ENCODE measurements at places on chromosomes 2 and 18.

GRCh38 chr2:200687922-200688920, 102.4 kb downstream of the AOX1 start:
- no peak for DNase-seq

DNA sequence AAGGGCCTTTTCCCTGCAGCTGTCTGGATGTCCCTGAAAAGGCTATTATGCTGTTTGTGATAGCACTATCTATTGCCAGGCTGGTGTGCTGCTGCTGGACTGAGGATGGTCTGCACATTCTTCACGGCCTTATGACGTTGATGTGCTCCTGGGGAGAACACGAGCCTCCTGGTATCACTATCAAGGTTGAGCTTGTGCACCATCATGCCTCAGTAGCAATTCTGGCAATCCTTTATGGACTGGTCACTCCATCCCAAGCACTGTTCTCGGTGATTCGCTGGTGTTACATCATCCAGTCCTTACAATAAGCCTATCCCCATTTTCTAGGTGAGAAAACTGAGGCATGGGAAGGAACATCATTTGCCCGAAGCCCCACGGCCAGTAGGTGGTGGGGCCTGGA, 18.2 kb upstream of the CCBE1 start:
- no peak for DNase-seq

GRCh38 chr2:173151671-173152401, 76.2 kb downstream of the MAP3K20 start:
- DNase-seq, result no peak

- no peak for DNase-seq
Observed at GRCh38 chr2:240601061-240601830, 14.7 kb downstream of the CAPN10 start.

DNA sequence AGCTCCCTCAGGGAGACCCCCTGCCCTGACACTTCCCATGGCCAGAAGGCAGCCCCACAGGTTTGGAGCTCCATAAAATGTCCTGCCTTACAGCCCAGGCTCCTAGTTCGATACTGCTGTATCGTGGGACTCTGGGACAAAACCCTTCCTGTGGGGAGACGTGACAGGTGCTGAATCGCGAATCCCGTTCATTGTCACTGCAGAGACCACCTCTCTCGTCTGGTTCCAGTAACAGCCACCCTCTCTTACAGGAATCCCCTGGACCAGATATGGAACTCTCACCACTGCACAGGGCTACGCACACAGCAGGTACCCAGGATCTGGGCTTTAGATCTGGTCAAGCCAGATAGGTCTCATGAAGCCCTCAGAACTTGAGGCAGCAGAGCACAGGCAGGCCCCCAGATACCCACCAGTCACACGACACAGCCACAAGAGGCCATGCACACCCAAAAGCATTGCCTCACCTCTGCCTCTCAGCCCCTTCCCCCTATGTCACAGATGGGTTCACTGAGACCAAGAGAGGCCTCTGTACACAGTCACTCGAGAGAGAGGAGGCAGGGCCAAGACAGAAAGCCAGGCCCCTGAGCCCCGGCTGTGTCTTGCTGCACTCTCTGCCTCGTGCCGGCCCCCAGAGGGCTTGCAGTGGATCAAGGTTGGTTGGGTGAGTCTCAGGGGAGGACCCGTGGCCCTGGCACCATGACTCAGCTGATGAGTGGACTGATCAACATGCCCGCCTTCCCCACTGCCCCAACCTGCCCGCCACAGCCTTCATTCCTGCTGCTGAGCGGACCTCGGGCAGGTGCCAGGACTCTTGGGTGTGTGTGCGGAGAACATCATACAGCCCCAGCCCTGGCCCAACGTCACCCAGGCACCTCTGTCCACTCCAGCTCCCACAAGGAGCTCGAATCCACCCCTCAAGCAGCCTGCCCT, 7.6 kb downstream of the SDC1 start:
- DNase-seq, result no peak

GRCh38 chr18:28334516-28334915, 157.6 kb upstream of the CDH2 start:
- no peak for DNase-seq

- DNase-seq, result no peak
Observed at GRCh38 chr18:53997064-53997463, 227.4 kb downstream of the MBD2 start.

All from Ammon's horn (tissue), 1 donor.